ENCODE measurements at places on chromosomes 1 and 21.

DNA sequence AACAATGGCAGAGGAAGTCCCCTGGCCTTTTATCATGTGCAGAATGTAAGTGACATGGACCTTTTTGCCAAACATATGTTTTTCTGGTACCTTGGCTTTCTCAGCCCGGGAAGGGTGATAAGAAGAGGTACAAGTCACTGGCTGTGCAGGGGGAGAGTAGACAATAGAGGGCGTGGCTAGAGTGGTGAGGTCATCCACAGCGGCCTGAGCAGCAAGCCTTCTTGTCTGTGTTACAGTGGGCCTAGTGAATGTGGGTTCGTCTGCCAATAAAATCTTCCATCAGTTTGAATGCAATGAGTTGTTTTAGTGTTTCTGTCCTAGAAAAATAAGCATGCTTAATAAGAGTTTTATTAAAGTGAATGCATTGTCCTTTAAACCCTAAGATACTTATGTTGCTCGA lies 59.0 kb upstream of the PGD start:
- no peak for DNase-seq

DNA sequence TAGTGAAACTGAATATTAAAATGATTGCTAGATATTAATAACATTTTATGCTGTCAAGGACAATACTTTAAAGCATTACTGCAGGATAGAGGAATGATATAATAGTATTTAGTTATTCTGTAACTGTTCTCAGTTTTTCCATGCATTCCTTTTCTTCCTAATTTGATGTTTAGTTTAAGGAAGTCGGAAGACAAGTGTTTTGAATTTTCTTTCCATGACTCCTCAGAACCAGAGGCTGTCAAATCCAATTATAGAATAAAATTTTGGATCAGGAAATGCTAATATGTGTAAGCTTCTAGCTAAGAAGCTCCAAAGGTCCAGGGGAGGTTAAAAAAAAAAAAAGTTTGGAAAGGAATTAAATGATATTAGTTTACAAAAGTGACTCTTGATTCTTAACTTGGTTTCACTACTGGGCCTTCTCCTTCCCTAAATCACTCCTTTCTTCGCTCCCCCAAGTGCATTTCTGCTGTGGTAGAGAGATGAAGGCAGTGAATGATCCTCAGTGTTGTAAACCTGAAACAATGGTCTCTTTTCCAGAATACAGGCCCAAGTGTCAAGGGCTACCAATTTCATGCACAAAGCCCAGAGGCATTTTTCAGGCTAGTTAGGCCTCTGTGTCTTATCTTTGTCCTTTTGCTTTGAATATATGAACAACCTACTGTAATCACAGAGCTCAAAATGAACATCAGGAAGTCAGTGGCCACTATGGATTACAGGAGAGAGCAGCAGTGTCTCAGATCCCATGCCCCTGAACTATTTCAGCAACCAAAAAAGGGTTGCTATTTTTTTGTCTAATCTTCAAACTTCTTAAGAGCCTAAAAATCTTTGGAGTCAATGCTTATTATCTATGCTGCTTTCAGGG lies 6.2 kb downstream of the ADSS2 start:
- no peak for DNase-seq

- DNase-seq, result no peak
Observed at GRCh38 chr1:241551759-241552638, 19.8 kb downstream of the KMO start.

- DNase-seq, result peak; percentile 93
Observed at GRCh38 chr1:205318231-205318991, 3.1 kb downstream of the NUAK2 start.

- DNase-seq, result no peak
Observed at GRCh38 chr1:241275981-241276380, 81.0 kb downstream of the RGS7 start.

DNA sequence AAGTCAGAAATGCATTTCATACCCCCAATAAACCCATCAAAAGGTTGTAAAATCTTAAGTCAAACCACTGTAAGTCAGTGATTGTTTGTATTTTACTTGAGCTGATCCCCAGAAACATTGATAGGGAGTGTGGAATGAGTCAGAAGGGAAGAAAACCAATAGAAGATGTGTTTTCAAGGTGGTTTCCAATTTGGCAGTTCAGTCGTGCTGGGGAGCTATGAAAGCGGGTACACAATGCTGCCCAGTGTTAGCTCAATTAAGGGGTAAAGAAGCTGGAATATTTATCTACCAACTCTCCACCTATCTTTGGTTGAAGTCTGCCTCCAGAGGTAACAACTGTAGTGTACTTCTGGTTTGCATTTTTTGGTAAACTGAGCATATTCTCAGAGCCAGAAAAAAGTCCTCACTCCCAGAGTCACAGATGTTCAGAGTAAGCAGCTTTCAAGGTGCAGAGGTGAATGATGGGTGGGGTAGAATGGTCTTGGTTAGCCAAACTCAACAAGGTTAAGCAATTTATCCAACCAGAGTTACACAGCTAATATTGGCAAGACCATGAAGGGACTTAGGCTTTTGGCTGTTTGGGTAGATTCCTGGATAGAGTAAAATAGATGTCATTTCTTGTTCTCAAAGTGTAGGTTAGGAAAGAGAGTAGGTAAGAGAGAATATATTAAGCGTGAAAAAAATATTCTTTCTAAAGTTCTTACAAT lies 202.9 kb upstream of the ADGRL2 start:
- no peak for DNase-seq

- no peak for DNase-seq
Observed at GRCh38 chr1:163414778-163415177, 93.0 kb downstream of the NUF2 start.

GRCh38 chr1:89953131-89953626 lies 41.7 kb upstream of the ZNF326 start:
- no peak for DNase-seq

- DNase-seq, result no peak
Observed at GRCh38 chr1:3658231-3658615, 5.9 kb downstream of the TP73 start.

DNA sequence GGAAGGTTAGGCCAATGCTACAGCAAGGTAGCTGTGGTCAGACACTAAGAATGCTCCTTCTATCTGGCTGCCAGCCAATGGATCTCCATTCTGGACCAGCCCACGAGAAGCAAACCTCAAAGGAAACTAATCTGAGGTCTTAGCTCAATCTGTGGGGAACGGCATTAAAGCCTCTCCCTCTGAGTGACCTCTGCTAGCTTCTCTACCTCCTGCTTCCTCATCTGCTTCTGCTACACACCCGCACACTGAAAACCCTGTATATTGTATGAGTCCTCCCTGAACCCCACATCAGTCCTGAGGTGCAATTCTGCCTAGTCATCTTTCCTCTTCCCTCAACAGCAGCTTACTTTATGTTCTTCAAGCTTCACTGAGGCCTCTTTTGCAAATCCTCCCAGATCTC lies 6.9 kb upstream of the GALE start:
- DNase-seq, result no peak

DNA sequence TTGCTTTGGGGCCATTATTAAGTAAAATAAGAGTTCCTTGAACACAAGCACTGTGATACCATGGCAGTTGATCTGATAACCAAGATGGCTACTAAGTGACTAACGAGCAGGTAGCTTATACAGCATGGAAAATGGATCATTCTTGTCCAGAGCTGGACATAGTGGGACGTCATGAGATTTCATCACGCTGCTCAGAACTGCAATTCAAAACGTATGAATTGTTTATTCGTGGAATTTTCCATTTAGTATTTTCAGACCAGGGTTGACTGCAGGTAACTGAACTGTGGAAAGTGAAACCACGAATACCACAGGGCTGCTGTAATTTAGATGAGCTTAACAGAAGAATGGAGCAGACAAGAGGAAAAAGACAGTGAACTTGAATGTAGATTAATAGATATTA lies 38.9 kb downstream of the CCDC18 start:
- no peak for DNase-seq

DNA sequence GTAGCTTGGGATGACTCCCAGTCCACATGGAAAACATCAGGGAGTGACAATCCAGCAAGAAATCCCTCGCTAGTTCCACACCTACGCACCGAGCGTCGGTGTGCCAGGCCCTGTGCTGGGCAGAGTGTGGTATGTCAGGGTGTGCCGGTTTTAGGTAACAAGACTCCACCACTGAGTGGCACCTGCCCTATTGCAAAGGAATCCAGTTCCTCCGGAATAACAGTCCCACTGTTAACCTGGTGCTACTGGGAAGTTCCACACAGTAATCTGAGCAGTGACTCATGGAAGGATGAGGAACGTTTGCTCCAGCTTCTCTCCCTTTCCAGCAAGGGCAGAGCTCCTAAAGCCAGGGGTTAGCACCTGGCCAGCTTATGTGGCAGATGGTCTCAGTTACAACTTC lies 14.3 kb downstream of the RNF207 start:
- DNase-seq, result no peak

DNA sequence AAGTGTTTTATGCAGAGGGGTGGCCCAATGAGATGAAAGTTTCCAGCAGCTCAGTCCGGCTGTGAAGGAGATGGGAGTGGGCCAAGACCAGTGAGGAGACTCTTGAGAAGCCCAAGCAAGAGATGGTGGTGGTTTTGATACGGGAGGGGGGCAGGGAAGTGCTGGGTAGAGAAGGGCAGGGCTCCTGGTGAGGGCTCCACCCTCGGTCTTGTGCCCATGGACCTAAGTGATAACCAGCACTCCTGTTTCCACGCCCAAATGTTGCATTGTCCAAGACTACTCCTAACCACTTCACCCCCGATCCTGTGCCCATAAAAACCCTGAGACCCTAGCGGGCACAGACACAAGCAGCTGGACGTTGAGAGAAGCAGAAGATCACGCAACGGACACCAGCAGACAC lies 140.9 kb downstream of the MIS18A start:
- no peak for DNase-seq

DNA sequence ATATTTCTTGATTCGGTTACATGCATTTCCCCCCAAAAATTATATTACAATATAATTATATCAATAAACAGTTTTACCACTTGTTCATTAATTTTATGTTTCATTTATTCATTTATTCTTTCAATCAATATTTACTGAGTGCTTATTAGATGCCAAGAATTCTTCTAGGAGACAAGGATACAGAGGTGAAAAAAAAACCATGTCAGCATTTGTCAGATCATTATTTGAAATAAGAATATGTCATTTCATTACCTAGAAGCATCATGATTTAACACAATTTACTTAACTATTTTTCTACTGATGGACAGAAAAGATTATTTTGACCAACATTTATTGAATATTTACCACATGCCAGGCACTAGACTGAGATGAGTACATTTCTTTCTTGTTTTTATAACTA lies 512.7 kb downstream of the LMO4 start:
- no peak for DNase-seq

DNA sequence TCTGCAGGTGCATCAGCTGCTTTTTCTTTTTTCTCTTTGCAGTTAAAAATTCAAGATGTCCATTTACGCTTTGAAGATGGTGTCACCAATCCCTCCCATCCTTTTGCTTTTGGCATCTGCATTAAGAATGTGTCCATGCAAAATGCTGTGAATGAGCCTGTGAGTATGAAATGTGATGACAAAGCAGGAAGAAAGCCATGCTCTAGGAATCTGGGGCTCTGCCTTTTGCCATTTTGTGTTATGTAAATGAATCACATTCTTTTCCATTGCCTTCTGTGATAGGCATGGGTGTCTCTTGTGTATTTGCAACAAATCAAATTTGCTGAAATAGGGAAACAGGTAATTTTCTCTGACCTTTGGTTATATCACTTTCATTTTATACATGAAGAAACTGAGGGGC lies 19.4 kb downstream of the VPS13D start:
- DNase-seq, result no peak

DNA sequence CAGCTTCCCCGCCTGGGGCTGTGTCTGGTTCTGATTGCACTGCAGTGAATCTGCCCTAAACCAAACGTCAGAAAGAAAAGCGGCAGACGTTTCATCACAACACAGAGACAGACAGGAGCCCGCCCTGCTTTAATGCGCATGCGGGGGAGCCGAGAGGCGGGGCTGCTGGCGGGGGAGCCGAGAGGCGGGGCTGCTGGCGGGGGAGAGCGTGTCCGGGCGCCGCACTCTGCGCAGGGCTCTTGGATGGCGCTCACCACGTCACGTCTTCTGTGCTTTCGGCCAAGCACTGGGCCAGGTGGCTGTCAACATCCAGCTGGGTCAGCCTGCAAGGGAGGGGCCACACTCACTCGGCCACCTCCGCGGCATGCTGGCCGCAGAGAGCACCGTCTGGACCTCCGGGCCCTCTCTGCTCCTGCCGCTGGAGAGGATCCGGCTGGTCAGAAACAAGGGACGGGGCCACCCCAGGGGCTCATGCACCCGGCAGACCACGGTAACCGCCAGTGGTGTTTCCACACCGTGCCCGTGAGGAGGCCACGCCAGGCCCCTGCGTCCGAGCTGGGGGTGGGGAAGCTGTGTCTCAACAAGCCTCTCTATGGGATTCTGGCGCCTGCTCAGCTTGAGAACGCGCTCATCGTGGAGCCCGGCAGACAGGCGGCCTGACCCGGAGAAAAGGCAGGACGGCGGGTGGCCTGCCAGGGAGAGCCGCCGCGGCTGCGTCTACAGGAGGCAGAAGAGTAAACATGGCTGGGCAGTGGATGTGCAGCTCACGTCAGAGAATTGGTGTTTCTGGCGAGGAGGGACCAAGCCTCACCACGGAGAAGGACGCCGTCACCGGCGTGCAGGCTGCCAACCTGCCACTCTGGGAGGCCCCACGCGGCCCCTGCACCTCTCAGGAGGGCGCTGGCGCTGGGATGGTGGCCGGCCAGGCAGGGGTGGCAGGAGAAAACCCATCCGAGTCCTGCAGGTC lies 4.8 kb downstream of the FAAP20 start:
- peak; percentile 93 for DNase-seq

DNA sequence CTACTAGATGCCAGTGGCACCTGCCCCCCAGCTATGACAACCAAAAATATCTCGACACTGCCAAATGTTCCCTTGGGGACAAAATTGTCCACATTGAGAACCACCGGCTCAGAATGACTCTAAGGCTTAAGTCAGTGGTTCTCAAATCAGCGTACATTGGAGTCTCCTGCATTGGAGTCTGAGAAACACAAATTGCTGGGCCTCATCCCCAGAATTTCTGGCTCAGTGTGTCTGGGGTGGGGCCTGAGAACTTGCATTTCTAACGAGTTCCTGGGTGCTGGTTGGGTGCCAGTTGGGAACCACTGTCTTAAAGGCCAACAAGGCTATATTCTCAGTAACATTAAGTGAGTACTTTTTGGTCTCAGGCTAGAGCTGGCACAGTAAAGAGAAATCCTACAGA lies 77.7 kb upstream of the GADD45A start:
- no peak for DNase-seq

GRCh38 chr1:40352126-40352525 lies 21.4 kb upstream of the SMAP2 start:
- DNase-seq, result no peak

- no peak for DNase-seq
Observed at GRCh38 chr1:241586905-241587512, 53.2 kb downstream of the CHML start.
